ENCODE measurements at places on chromosomes 6 and 20.

GRCh38 chr6:117267766-117268534 is 2.6 kb downstream of the VGLL2 start:
- no peak for DNase-seq

DNA sequence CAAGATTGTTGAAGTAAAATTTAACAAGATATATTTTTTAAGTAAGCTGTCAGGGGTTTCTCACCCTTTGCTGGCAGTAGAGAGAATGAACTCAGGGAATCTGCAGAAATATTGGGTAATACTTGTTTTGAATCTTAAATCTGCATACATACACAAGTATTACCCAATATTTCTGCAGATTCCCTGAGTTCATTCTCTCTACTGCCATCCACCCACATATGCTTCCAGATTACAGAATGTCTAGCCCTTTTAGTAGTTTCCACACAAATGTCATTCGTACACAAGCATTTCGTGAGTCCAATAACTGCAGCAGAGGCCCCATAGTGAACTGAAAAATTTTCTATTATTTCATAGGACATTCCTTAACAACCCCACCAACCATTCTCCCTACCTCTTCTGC is 69.6 kb upstream of the TNFRSF21 start:
- no peak for DNase-seq

GRCh38 chr6:121442576-121442975 is 7.1 kb downstream of the GJA1 start:
- DNase-seq: no peak

DNA sequence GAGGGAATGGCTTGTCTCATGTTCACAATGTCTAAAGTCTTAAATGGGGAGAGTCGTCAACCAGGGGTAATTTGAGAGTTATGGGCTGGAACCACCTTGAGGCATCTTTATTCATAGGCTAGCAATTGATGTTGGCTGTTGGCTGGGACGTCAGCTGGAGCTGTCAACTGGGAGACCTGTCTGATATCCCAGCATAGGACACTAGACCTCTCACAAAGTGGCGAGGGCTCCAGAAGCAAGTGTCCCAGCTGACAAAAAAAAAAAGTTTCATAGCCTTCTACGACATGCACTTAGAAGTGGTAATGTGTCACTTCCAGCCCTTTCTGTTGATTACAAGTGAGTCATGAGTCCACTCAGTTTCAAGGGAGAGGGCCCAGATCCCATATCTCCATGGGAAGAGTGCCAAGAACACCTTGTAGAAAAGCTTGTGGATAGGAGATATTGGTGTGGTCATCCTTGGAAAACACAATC is 278.0 kb downstream of the ESR1 start:
- no peak for DNase-seq

DNA sequence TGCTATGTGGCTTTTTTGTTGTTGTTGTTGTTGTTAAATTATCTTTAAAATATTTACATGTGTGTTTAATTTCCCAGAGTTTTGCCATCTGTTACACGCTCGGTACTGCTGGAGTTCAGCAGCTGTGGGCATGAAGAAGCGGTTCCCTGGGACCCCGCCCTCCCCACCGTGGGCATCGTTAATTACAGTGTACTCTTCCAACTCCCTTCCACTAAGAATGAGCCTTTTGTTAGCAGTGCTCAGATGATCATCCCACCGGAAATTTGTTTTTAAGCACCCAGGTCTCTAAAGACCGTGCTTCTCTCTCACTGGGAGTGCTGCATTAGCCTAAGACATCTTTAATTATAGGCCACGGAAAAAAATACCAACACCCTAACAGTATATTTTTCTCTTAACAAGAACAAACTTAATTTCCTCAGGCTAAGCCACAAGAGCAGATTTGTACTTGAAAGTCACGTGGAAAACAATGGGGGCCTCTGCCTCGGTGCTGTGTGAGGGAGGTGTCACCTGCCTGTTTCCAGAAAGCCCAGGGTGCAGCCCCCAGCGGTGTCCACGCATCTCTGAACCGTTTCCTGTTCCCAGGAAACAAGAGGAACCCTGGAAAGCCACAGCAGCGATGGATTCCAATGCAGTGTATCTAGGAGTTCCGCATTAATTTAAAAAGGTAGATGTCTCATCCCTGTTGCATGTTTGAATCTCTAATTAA is 113.3 kb upstream of the FRMD1 start:
- no peak for DNase-seq

- peak; percentile 83 for DNase-seq
Observed at GRCh38 chr6:10962673-10963072, 75.8 kb downstream of the SYCP2L start.

Data from fibroblast of skin of left biceps (primary cell).